ENCODE measurements at places on chromosomes 13 and 19. TPM values are rescaled to one million over a fixed set of nuclear protein-coding genes. Genes with fewer than 3 reads are reported as not detected.
A peak's percentile ranks its signal among the peaks of the same experiment; 100 is the strongest.

DNA sequence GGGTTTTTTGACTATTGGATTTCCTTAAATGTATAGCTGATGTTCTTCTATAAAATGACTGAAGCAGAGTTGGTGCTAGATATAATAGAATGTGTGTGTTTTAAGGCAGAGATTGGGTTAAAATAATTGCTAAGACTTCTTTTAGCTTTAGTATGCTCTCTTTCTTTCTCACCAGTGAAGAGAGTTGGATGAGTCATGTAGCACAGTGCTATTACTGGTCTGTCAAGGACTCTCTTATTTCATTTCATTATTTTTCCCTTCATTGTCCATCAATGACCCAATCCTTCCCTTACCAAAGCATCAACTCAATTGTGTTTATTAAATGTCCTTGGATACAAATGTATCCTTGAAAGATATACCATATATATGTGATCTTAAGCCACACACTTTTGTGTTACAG is 268.9 kb downstream of the IRS2 start:
- H3K4me3 ChIP-seq = no peak overlapping the region
- H3K27ac ChIP-seq = no peak overlapping the region
- no peaks in the 10 kb centered on the region for H3K27me3 ChIP-seq
- no peak for DNase-seq
- H3K36me3 ChIP-seq = no peaks in the 10 kb centered on the region

DNA sequence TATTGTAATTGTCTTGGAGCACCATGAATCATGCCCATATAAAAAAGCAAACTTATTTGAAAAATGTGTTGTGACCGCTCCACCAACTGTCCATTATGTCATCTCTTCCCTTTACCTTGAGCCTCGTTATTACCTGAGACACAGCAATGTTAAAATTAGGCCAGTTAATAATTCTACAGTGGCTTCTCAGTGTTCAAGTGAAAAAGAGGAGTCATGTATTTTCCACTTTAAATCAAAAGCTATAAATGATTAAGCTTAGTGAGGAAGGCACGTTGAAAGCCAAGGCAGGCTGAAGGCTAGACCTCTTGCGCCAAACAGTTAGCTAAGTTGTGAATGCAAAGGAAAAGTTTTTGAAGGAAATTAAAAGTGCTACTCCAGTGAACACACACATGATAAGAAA is 210.5 kb downstream of the GPC6 start:
- H3K27me3 ChIP-seq = no peaks in the 10 kb centered on the region
- H3K4me1 ChIP-seq = no peaks in the 10 kb centered on the region
- DNase-seq = no peak
- no peak overlapping the region for H3K27ac ChIP-seq

GRCh38 chr19:1230783-1231489 is 6.9 kb downstream of the CBARP start:
- no peak overlapping the region for H3K27ac ChIP-seq
- no peak for DNase-seq
- H3K4me3 ChIP-seq = no peak overlapping the region
- no peaks in the 10 kb centered on the region for H3K27me3 ChIP-seq
- H3K36me3 ChIP-seq = no peaks in the 10 kb centered on the region

- no peaks in the 10 kb centered on the region for H3K36me3 ChIP-seq
- H3K27ac ChIP-seq = no peak overlapping the region
- no peaks in the 10 kb centered on the region for H3K27me3 ChIP-seq
- H3K4me3 ChIP-seq = no peak overlapping the region
Observed at GRCh38 chr13:99648066-99648665, 146.9 kb downstream of the TM9SF2 start.

- H3K27ac ChIP-seq = no peak overlapping the region
- H3K36me3 ChIP-seq = no peaks in the 10 kb centered on the region
- no peak for DNase-seq
- no peaks in the 10 kb centered on the region for H3K27me3 ChIP-seq
Observed at GRCh38 chr13:73401769-73402168, 343.0 kb downstream of the KLF5 start.

GRCh38 chr13:39509616-39510315 is 93.2 kb downstream of the LHFPL6 start:
- no peaks in the 10 kb centered on the region for H3K27me3 ChIP-seq
- H3K27ac ChIP-seq = no peak overlapping the region
- no peak overlapping the region for H3K4me3 ChIP-seq
- H3K36me3 ChIP-seq = no peaks in the 10 kb centered on the region
- DNase-seq = no peak

- H3K4me1 ChIP-seq = peaks cover 24% of the 10 kb centered on the region
- peak; percentile 44 for DNase-seq
- H3K27ac ChIP-seq = no peak overlapping the region
- no peaks in the 10 kb centered on the region for H3K27me3 ChIP-seq
Observed at GRCh38 chr19:2575734-2576481, 100.0 kb downstream of the GADD45B start.

DNA sequence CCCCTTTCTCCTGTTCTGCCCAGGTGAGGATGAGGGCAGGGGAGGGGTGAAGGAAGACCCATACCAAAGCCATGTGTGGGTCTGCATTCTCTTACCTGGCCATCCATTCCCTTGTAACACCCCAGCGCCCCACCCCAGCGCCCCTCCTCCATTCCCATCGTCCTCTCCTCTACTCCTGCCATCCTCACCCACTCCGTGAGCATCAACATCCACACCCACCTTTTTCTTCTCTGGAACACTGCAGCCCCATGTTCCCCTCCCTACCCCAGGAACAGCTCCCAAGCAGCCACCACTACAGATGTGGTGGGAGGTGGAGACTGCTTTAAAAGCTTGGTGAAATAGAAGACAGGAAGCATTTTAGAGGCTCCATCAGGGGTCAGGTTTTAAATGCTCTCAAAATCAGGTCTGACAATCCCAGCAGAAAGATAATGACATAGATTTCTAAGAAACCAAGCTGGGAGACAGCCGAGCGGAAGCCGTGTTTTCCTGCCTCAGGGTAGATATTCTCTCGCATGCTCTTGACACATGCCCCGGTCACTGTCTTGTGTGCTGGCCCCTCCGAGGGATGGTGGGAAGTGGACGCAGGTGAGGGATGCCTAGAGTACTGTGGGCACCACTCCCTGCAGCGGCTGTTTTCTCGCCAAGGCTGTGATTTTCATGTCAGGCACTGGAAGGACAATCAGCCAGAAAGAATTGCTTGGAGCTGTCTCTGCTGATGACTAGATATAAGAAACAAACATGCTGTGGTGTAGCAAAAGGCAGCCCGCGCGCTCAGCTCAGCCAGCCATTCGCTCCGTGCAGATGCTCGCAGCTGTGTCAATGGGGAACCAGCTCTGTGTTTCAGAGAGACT is 9.8 kb downstream of the MEDAG start:
- H3K4me3 ChIP-seq = no peak overlapping the region
- H3K27me3 ChIP-seq = no peaks in the 10 kb centered on the region
- no peak overlapping the region for H3K27ac ChIP-seq
- no peak for DNase-seq

DNA sequence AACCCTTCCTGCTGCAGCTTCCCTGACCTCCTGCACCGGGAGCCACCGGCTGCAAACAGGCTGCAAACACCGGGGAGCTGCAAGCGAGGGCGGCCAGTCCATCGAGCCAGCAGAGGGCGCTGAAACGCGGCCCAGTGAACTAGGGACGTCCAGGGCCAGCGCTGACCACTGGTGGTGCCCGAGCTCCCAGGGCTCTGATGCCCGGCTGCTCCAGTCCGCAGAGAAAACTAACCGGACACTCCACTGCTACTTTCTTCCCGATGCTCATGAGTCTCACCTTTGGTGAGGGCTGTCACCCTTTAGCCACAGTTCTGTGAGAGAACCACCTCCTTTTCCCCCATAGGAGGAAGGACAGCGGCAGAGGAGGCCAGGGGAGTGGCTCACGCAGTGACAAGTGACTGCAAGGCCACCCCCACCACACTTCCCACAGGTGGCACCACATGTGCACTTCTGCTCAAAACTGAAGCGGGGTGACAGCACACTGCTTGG is 82.8 kb upstream of the MTIF3 start:
- no peak overlapping the region for H3K27ac ChIP-seq
- no peaks in the 10 kb centered on the region for H3K36me3 ChIP-seq
- no peak overlapping the region for H3K4me3 ChIP-seq
- H3K4me1 ChIP-seq = no peaks in the 10 kb centered on the region
- H3K27me3 ChIP-seq = no peaks in the 10 kb centered on the region
- DNase-seq = peak; percentile 93

- no peak overlapping the region for H3K4me3 ChIP-seq
- H3K4me1 ChIP-seq = peaks cover 11% of the 10 kb centered on the region
- no peaks in the 10 kb centered on the region for H3K36me3 ChIP-seq
Observed at GRCh38 chr13:43270130-43270830, 246.9 kb downstream of the DNAJC15 start.

DNA sequence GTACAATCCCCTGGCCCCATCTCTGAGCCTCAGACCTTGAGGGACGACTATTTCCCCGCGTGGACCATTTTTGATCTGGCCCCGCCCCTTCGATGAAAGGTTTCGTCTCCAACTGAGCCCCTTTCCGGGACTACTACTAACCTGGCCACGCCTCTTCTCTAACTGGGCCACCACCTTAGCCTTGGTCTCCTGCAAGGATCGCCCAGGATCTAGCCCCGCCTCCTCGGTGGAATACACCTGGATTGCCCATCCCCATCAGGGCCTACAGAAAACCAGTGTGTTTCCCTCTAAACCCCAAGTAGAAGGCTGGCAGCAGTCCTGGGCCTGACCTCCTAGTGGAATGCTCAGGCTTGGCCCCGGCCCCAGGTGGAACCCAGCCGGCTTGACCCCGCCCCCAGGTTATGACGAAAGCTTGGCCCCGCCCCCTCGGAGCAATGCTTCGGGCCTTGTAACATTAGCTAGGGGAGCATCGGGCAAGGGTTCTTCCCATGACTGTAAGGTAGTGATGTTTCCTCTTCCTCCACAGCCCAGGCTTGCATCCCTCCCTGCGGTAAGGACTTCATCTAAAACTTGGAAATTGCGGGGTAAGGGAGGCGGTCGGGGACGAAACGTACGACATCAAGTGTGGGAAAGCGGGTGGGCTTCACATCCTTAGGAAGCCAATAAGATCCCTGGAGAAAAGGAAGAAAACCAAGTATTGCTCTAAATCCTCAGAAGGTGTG is 9.1 kb downstream of the SPACA6 start:
- H3K36me3 ChIP-seq = peaks cover 59% of the 10 kb centered on the region
- peaks cover 8% of the 10 kb centered on the region for H3K4me1 ChIP-seq
- peak; percentile 92 for DNase-seq
- H3K27me3 ChIP-seq = no peaks in the 10 kb centered on the region

PCDH17 gene
- total RNA-seq = 6.2 TPM

LSM4 gene
- total RNA-seq = 282 TPM

NLRP4 gene
- not detected for total RNA-seq

SCEL gene
- total RNA-seq = not detected
